NCI-H2081 (cell line): ENCODE measurements at places on chromosomes 6 and 20.

- no peak for DNase-seq
These were observed 60.9 kb downstream of the SULF2 start for GRCh38 chr20:47724396-47724795.

DNA sequence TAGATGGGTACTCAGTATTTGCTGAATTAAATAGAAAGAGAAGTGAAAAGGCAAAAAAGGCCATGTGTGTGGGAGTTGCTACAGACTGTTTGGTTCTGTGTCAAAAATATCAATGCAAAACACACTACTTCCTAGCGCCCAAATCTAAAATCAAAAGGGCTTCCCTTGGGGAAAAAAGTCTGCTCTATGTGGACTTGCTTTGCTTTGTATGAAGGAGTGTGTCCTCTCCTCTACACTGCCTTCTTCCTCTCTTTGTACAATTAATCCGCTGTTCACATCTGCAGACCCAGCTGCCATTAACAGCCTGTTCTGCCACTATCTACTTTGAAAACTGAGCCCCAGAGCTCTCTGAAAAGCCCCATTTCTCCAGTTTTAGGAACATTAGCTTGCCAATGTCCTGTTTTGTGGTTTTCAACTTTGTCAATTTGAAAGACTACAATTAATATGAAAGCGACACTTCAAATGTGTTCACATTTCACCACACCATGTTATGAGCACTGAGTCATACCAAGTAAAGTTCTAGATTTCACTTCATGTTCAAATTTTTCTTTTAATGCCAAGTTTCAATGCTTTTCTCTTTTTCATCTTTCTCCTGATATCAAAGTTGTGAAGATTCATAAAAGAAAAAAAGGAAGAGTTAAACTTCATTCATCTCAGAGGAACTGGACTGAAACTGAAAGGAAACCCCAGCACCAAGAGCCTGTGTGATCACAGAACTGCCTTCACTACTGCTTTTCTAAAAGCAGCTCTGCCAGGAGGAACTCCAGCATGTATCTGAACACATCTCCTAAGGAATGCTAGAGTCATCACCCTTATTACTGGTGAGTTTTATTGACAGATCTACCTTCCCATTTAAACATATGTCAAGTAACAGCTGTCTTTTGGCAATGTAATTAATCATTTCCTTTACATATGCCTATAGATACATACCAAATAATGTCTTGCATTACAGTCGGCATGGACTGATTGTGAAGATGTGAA is 102.6 kb downstream of the KIF13A start:
- no peak for DNase-seq

- no peak for DNase-seq
These were observed 154.0 kb upstream of the CITED2 start for GRCh38 chr6:139528471-139528870.

- no peak for DNase-seq
These were observed 39.0 kb downstream of the TNFAIP3 start for GRCh38 chr6:137906020-137906472.

DNA sequence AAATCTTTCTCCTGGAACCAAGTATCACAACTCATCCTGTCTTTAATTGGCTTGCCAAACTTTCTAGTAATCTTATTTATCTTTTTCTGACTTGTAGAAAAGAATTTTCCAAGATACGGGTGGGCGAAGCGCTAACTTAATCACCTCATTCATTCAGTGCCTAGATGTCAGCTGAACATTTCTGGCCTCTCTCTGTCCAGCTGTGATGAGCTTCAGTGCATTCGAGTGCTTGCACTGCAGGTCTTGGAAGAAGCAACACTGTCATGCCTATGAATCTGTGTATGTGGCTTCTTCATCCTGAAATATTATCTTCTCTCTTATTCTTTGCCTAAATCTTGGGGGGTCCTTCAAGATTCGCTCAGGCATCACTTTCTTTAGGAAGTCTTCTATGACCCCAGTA is 16.3 kb upstream of the ENPP1 start:
- DNase-seq, result no peak

DNA sequence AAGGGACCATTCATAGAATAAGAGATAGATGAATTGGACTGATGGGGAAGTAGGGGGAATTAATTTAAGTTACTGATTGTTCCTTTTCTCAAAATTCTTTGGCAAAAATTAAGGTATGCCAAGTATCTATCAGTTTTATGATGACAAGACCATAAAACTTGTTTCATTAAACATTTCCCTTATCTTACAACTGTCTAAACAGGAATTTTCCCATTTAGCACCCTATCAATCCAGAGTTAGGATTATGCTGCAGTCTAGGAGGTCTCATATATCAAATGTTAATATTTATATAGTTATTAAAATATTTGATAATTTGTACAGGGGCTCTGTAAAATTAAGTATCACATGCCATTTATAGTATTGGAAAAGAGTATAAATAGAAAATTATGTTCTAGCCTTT is 51.5 kb upstream of the ARID1B start:
- DNase-seq, result no peak

DNA sequence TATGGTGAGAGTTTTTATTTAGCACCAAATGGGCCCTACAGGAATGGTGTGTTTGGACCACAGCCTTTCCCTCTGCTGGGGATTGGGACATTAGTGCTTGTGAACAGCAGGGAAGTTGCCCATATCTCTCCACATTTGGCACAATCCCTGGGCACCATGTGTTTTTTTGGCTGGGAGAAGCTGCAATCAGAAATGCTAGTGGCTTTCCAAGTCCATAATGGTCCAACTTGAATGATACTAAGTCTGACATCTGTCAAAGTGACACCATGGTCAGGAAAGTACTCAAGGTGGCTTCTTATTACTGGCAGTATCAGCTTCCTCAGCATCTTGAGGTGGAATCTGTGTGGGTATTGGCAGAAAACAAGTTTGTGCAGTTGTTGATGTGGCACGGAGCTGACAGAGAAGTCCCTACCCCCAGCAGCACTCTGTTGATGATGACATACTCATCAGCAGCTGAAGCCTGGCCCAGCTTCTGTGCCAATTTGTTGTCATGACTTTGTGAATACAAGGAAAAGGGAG is 53.0 kb downstream of the SASH1 start:
- DNase-seq, result peak; percentile 27

- no peak for DNase-seq
These were observed 123.5 kb upstream of the SAMD5 start for GRCh38 chr6:147384737-147385710.

GRCh38 chr20:19888269-19888671 is 128.9 kb upstream of the NAA20 start:
- DNase-seq, result peak; percentile 82

GRCh38 chr6:20998748-20999448 is 464.6 kb downstream of the CDKAL1 start:
- no peak for DNase-seq

DNA sequence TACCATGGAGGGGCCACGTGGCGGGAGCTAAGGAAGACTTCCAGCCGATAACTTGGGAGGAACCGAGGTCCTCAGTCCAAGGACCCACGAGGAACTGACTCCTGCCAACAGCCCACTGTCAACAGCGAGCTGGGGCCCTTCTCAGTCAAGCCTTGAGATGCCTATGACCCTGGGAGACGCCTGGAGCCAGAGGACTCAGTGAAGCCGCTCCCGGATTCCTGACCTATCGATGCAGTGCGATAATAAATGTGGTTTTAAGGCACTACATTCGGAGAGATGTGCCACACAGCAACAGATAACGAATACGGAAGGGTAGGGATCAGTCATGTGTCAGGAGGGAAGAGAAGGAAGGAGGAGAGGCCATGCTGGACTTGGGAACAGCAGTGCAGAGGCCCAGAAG is 208.5 kb downstream of the NFATC2 start:
- DNase-seq, result no peak

DNA sequence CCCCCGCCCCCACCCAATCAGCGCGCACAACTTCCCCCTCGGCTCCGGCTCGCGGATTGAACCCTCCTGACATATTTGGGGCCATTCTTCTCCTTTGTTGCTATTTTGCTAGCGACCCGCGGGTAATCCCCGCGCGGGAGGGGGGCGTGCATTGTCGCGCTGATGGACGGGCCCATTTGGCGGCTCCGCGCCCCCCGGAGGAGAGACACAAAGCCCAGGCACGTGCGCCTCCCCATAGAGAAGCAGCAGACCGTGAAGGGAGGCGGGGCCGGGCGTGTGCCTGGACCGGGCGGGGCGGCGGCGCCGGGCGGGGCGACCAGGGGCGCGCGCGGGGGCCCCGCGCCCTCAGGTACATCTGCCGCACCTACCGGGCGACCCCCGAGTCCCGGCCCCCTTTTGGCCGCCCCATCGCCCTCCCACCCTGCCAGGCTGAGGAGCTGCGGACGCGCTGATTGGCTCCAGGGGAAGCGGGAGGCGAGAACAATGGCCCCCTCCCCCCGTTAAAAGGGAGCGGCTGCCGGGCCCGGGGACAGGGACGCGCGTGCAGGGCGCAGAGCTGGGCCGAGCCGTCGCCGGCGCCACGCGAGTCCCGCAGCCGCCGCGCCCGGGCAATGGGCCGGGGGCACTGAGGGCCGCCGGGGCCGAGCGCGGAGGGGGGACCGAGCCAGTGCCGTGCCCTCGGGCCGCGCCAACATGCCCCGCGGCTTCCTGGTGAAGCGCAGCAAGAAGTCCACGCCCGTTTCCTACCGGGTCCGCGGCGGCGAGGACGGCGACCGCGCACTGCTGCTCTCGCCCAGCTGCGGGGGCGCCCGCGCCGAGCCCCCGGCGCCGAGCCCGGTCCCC is at the start of gene INSM1:
Gene INSM1 (plus strand): TSS at position 530 of the 843 bp plus-strand sequence. CDS start 164 bp downstream, at position 694.
- peak; percentile 99 for DNase-seq

DNA sequence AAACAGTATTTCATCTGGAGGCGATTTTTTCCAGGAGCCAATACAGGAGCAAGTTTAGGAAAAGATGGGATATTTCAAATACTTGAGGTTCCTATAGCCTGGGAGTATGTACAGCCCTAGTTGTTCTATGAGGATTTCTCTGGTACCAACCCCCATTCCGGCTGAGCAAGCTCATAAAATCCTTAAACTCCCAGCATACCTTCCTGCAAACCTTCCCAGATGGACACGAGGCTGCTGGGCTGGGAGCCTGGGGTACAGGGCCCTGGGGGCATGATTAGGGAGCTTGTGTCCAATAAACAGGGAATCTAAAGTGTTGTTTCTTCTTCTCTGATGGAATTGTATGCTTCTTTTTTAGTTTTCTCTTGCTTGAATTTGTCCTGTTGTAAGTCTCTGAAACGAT is 1.5 kb downstream of the PRRC2A start:
- DNase-seq, result peak; percentile 17

- no peak for DNase-seq
These were observed 4.0 kb upstream of the RIPOR3 start for GRCh38 chr20:50695135-50695872.

- DNase-seq, result peak; percentile 87
These were observed 61.4 kb downstream of the TXLNB start for GRCh38 chr6:139230391-139230840.

- DNase-seq, result peak; percentile 68
These were observed 48.3 kb downstream of the CARMIL1 start for GRCh38 chr6:25327432-25327831.

DNA sequence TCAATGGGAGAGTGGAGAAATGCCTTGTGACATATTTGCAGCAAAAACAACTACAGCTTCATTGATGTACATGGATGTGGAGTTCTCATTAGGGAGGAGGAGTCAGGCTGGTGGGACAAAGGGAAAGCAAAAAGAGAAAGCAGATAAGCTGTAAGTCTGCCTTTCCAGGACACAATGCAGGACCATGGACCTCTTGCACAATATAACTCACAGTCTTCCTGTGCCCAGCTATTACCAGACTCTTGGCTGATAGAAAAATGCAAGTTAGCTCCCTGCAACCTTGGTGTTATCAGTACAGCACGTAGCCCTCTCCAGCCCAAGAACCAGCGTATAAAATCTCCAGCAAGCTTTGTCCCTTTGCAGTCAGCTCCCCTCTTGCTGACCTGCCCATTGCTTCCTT is 232.3 kb downstream of the NFATC2 start:
- no peak for DNase-seq

- DNase-seq, result no peak
These were observed 7.5 kb upstream of the LY86 start for GRCh38 chr6:6581054-6581453.

DNA sequence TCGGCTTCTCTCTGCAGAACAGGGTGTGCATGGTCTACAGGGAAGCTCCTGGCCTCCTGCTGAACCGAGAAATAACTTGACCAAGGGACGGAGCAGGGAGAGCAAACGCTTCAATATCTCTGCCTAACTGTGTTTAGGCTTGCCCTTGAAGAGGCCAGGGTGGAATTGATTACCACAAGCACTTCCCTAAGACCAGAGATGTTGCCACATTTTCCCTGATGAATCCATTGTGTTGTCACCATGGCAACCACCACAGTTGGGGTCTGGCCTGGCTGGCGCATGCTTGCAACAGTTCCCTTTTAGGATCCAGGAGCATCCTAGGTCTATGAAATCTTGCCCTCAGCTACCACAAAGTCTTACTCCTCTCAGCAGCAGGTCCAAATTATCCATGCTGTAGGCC is 213.5 kb upstream of the SULF2 start:
- DNase-seq, result no peak

GRCh38 chr6:98384334-98384733 is 450.0 kb upstream of the POU3F2 start:
- DNase-seq, result no peak

DNA sequence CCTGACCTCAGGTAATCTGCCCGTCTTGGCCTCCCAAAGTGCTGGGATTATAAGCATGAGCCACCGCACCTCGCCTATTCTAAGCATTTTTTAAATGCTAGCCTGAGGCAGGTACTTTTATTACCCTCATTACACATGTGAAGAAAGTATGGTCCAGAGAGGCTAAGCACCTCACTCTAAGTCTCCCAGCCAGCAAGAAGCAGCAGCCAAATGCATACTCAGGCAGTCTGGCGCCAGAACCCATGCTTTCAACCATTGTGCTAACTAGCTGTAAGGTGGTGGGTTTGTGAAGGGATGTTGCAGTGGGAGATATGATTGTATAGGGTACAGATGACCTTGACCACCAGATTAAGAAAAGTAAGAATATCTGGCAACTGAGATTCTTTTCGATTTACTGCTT is 26.1 kb upstream of the RIPOR2 start:
- DNase-seq, result peak; percentile 2

- no peak for DNase-seq
These were observed 174.7 kb downstream of the BACH2 start for GRCh38 chr6:90121982-90122381.

- DNase-seq, result no peak
These were observed 45.1 kb downstream of the OGFRL1 start for GRCh38 chr6:71333697-71334096.

DNA sequence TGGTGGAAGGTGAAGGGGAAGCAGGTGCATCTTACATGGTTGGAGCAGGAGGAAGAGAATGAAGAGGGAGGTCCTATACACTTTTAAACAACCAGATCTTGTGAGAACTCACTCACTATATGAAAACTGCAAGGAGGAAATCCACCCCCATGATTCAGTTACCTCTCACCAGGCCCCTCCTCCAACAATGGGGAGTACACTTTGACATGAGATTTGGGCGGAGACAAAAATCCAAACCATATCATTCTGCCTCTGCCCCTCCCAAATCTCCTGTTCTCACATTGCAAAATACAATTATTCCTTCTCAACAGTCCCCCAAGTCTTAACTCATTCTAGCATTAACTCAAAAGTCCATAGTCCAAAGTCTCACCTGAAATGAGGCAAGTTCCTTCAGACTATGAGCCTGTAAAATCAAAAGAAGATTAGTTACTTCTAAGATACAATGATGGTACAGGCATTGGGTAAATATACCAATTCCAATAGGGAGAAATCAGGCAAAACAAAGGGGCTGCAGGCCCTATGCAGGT is 60.5 kb downstream of the EDN1 start:
- DNase-seq, result no peak
